ENCODE measurements at places on chromosomes 7 and 10. TPM values are rescaled to one million over a fixed set of nuclear protein-coding genes. Genes with fewer than 3 reads are reported as not detected.

NEURL1 gene
- total RNA-seq: 0.06 TPM

RBM20 gene
- total RNA-seq: 4.0 TPM

GRM8 gene
- total RNA-seq: not detected

SLC26A5 gene
- total RNA-seq: under 0.01 TPM

SPDYE1 gene
- total RNA-seq: not detected

All from bladder microvascular endothelial cell (primary cell).